ENCODE measurements at places on chromosomes 5 and 9.

GRCh38 chr5:8644377-8644776 is 775.4 kb downstream of the MTRR start:
- DNase-seq, result no peak

DNA sequence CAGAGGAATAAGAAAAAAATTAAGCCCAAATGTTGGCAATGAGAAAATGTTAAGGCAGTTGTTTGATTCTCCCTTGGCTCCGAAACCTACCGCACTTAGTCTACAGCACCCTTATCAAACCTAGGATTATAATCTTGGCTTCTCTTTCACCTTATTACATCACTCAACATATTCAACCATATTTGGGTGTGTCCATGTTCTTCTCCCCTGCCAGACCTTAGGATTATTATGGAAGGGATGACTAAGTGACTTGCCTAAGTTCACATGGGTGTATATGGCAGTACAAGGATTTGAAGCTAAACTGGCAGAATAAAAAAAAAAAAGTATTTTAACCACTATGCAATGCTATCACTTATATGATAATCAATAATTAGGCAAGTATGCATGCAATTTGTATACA is 76.4 kb downstream of the PLK2 start:
- no peak for DNase-seq

GRCh38 chr5:147673266-147673665 is 109.3 kb downstream of the JAKMIP2 start:
- no peak for DNase-seq

DNA sequence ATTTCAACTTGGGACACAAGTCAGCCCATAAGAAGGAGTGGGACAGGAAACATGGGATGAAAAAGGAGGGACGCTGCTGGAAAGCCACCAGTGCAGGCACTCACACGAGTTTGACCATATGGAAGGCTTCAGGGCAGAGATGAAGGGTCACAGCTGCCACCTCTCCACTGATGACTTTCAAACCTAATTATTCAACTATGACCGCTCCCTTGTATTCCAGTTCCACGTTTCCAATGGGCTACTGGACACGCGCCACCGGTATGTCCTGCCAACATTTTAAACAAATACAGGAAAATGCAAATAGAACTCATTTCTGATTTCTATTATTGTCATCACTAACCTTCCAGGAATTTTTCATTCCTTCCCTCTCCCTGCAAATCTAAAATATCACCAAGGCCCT is 134.7 kb downstream of the SLC1A3 start:
- no peak for DNase-seq

DNA sequence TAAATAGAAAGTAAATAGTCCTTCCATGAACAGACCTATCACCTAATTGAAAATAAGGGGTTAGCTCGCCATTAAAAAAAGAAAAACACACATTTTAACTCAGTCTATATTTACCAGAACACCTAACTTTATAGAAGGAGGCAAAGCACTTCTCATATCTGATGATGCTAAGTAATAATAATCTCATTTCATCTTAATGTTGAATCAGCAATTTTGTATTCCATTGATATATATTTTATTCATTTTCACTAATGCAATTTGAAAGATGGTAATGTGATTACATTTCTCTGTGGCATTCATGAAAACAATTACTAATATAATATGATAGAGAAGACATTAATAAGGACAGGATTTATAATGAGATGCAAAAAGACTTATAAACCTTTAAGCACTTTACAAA is 276.7 kb downstream of the BNC2 start:
- DNase-seq, result no peak

DNA sequence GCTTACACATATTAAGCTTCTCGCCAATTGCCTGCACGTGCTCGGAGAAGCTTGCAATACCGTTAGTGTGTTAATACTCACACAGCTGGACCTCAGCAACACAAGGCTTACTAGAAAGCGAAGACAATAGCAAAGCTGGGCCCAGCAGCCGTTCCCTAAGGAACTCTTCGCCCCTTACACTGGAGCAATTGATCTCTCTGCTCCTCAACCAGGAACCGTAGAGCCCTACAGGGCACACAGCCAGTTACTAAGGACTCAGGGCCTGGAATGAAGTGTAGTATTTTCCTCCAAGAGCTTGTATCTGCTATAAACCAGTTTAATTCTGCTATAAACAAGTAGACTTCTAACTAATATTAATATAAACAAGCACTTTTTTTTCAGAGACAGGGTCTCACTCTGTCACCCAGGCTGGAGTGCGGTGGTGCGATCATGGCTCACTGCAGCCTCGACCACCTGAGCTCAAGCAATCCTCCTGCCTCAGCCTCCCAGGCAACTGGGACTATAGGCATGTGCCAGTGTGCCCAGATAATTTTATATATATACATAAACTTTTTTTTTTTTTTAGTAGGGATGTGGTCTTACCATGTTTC is 67.0 kb upstream of the SIMC1 start:
- no peak for DNase-seq

DNA sequence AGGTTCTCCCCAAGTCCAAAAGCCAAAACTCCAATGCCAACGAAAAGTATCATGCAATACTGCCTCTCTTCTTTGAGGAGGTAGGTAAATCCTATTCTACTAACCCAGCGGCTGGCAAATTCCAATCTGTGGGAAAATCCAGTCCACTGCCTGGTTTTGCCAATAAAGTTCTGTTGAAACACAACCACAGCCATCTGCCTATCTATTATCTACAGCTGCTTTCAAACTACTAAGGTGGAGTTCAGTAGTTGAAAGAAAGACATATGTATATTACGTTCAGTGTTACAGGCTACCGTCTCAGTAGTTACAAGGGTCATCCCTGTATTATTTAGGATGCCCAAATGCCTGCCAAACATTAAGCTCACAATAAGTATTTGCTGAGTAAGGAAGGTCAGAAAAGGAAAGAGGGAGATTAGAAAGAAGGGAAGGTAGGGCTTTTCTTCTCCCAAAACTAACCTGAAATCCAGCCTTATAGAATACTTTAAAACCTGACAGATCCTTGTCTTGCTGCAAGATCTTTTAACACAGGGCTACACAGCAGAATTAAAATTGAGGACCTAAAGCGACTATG is 16.2 kb downstream of the ARL15 start:
- DNase-seq, result no peak

DNA sequence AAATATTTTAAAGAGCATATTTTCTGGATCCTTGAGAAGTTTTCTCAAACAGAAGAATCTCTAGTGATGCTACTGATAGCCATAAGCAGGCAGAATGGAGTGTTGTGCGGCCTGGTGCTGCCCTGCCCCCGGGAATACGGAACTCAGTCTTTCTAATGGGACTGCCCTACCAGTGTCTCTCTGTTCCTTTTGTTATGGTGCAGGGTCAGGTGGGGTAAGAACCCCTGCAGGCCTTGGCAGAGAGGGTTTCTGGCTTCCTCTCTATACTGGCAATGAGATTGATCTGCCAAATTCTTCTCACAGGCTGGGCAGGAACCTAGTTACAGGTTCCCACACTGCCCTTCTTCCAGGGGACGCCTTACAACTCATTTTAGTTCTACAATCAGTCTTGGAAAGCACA is 2.6 kb downstream of the IL5 start:
- DNase-seq, result no peak

DNA sequence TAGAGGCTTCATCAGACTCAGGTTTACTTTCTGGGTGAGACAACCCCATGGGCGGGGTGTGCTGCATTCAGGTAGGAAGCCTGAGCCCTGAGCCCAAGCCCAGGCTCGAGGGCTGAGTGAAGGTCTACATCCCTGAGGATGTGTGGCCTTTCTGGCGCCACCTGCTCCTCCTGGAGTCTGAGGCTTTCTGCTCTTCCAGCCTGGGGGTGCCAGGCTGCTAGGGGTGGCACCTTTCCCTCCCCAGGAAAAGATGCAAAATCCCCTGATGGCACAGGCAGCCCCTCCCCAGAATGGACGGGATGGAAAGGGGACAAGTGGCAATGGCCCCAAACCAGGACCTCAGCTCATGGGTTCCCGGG is 44.4 kb upstream of the PRRC2B start:
- no peak for DNase-seq

DNA sequence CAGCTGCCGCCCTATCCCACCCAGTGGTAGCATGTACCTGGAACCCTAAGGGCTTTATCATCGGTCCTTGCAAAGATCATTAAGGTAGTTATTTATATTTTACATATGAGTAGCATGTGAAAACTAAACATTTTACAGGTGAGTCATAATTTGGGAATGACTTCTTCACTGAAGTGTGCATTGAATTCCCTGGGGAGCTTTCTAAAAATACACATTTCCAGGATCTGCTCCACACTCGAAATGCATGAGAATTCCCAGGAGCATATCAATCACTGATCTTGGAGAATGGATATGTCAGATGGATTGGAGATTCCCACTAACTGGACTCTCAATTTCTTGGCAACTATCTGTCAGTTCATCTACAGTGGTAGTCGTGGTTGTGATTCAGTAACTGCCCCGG is 717.5 kb downstream of the IRX1 start:
- DNase-seq, result no peak

DNA sequence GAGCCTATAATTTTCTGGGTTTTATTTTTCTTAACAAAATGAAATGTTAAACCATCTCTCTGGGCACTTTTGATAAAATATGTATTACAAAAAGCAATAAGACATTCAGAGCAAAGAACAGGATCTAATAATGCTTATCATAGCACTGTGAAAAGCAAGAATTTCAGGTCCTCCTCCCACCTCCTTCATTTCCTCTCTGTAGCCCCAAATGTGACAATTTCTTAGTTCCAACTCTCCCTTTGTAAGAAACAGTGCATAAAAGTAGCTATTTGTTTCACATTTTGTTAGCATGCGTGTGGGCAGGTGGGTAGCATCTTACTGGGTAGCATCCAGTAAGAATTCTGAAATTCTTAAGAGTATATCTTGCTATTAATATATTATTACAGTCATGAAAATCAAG is 130.9 kb upstream of the RASA1 start:
- no peak for DNase-seq

DNA sequence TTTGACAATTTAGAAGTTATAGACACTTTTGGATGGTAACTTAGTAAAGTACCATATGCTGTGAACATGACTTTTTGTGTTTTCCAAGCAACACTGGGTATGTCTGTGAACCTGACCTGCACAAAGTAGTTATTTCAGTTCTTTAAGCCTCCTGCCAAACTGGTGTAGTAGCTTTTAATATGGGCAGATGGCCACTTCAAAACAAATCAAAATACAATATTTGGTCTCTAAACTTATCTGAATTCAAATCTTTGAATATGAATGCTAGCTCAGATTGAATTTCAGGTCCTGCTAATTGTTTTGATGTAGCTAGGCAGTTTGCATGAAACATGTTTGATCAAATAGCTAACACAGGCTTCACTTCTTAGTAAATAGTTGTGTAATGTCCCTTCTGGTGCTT is 1176.7 kb upstream of the CDH9 start:
- DNase-seq, result no peak

DNA sequence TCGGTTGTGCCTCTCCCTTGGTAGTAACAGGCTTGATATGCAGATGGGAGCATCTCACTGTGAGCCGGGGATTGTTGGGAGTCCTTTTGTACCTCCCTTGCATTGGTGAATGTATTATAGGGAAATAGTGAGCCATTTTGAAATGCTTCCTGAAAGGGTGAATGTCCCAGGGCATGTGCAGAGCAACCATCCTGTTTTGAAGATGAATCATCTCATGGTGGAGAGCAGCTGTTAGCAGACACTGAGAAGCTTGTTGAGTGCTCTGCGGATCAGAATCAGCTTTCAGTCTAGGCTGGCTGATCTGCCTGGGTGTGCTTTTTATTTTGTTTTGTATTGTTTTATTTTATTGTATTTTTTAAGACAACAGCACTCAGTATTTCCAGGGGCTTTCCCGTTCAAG is 29.7 kb downstream of the SLC36A1 start:
- DNase-seq, result no peak

- DNase-seq, result no peak
Measured at GRCh38 chr9:128371630-128372117, 500 bp downstream of the URM1 start.

DNA sequence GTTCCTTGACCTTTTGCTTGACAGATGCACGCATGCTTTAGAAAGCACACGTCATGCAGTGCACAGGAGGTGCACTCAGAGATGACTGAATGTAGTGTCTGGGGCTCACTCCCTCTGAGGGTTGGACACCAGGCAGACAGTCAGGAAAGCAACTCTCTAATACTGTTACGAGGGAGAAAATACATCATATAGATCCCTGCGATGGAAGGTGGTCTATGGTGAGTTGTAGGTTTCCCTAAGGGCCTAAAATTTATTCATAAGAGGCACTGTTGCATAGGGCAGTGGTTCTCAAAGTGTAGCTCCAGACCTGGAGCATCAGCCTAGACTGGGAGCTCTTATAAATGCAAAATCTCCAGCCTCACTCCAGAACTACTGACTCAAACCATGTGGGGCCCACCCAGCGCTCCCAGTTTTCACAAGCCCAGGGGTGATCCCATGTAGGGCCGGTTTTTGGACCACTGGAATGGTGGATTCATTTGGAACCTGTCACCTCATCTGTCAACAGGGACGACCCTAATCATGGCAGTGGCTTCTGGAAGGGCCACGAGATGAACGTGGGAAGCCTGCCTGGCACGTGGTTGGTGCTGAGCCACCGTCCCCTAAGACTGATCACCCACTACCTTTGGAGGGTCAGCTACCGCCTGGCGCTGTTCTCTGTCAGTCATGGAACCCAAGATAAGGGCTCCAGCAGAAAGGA is 16.8 kb upstream of the PHF19 start:
- DNase-seq, result no peak

- no peak for DNase-seq
Measured at GRCh38 chr5:126054577-126055347, 368.4 kb upstream of the GRAMD2B start.

GRCh38 chr9:123011878-123012528 is 21.5 kb upstream of the GPR21 start:
- no peak for DNase-seq

DNA sequence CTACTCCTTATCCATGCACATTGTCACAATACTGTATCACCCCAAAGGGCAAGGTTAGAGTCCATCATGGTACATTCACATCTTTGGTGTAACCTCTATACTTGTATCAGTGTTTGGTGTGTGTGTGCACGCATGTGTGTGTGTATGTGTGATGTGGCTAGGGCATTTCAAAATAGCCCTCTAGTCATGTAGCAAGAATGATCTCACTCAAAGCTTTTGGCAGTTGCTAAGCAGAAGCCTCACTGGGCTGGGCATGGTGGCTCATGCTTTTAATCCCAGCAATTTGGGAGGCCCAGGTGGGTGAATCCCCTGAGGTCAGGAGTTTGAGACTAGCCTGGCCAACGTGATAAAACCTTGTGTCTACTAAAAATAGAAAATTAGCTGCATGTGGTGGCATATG is 245.3 kb downstream of the ADGRV1 start:
- DNase-seq, result no peak

GRCh38 chr5:129853588-129853987 is 50.7 kb upstream of the CHSY3 start:
- no peak for DNase-seq

GRCh38 chr9:98159301-98159700 is 33.1 kb downstream of the CORO2A start:
- no peak for DNase-seq

GRCh38 chr9:77161191-77161590 is 16.1 kb upstream of the VPS13A start:
- no peak for DNase-seq
